ENCODE measurements at places on chromosomes 2 and 18. TPM values are rescaled to one million over a fixed set of nuclear protein-coding genes. Genes with fewer than 3 reads are reported as not detected.

The CCDC178 gene
- not detected for total RNA-seq

The NEU2 gene
- not detected for total RNA-seq

The SERPINB3 gene
- 0.10 TPM for total RNA-seq

The COL4A3 gene
- 0.59 TPM for total RNA-seq

The KCNIP3 gene
- total RNA-seq, result 1.5 TPM

Measured in A549 treated with GW870086 at 1 μM for 4 hours (cell line).